Vagina (tissue), 2 donors: ENCODE measurements at places on chromosomes 2 and 18. TPM values are rescaled to one million over a fixed set of nuclear protein-coding genes. Genes with fewer than 3 reads are reported as not detected.

The ARL4C gene
- total RNA-seq = 17.4 TPM

The PSMD1 gene
- total RNA-seq = 40.5 TPM

The GALNT3 gene
- total RNA-seq = 7.4 TPM

The SEPTIN10 gene
- total RNA-seq = 107 TPM

The FIGLA gene
- not detected for total RNA-seq

The NCKAP5 gene
- total RNA-seq = 8.8 TPM

The CDH19 gene
- total RNA-seq = 18.2 TPM

The CDH20 gene
- not detected for total RNA-seq

The CDC42EP3 gene
- total RNA-seq = 44.4 TPM

The PARD6G gene
- total RNA-seq = 32.7 TPM
